ENCODE measurements at places on chromosomes 5 and 9.

DNA sequence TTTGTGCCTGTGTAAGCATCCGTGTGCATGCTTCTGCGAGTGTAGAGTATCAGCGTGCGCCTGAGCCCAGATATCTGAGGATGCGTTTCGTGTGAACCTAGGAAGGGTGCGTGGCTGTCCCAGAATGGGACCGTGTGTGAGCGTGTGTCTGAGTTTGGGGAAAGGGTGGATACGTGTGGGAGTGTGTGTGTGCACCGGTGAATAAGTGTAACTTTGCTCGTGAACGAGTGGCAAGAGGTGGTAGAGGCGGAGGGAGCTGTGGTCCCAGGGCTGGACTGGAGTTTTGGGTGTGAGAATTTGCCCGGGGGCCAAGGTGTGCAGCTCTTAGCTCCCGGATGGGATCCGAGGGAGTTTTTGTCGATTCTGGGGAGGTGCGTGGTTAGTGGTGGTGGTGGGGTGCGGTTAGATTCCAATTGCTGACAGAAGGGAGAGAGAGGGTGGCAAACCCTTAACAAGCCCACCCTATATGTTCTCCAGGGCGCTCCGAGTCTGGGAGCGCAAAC is 686 bp upstream of the COL27A1 start:
- no peak for DNase-seq

DNA sequence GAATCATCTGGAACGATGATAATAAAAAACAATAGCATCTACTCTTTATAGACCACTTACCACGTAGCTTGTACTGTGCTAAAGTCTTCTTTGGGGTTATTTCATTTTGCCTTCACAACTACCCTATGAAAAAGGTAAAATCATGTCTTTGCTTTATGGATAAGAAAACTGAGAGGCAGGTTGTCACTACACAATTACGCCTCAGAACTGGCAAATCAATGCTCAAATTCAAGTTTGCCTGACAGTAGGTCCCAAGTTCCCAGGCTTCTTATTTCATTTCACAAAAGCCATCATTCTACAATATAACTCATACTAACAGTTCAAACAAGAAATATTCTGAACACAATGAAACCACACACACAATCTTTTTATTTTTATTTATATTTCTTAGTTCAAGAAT is 258.5 kb downstream of the GABRB2 start:
- DNase-seq = no peak

DNA sequence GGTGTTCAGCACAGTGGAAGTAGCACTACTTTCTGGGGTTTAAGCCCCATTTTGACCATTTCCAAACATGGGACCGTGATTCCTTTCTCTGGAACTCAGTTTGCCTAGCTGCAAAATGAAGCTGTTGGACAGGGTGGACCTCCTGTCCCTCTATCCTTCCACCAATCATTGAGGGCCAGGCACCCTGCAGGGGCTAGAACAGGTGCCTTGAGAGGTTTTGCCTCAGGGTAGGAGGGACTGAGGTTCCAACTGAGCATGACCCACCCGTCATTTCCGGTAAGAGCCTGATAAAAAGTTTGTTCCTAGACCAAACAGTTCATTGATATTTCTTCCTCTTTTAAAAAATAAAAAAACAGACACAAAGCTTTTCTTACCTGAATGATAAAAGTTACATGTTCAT is 116.5 kb downstream of the MVB12B start:
- DNase-seq = no peak

GRCh38 chr9:136965771-136966484 is 11.4 kb upstream of the PTGDS start:
- no peak for DNase-seq

- DNase-seq = peak; percentile 88
Observed at GRCh38 chr5:132056610-132057497, 3.6 kb upstream of the IL3 start.

DNA sequence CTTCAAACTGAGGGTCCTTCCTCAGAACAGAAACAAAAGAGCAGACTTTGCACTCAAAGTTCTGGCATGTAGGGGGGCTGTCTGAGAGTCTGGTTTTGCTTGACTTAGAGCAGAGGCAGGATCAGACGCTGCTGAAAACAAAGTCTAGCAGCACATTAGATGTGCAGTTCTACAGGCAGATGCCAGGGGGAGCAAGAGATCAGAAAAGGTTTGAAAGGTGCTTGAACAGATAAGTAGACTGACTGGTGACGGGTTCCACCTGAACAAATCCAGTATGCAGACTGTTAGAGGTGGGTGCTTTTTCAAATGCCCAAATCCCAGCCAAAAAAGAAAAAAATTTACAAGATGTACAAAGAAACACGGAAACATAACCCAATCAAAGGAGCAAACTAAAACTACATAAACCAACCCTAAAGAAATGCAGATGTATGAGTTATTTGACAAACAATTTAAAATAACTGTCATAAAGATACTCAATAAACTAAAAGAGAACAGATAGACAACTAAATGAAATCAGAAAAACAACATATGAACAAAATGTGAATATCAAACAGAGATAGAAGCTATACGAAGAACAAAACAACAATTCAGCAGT is 194.7 kb upstream of the FREM1 start:
- no peak for DNase-seq

DNA sequence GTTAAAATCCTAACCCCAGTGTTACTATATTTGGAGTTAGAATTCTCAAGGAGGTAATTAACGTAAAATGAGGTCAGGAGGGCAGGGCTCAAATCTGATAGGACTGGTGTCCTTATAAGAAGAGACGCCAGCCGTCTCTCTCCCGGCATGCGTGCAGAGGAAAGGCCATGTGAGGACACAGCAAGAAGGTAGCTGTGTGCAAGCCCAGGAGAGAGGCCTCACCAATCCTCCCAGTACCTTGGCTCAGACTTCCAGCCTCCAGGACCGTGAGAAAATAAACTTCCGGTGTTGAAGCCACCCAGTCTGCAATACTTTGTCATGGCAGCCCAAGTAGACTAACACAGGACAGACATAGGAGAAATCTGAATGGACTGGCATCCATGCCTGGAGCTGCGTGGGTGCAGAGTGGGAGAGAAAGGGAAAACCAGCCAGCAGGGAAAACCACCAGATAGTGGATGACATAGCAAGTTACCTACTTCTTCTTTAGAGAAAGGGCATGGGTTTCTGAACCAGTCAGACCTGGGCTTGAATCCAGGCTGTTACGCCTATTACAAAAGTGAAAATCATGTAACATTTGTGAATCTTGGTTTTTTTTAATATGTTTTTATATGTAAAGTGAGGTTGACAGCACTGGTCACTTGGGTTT is 89.2 kb downstream of the FSTL4 start:
- DNase-seq = peak; percentile 16
